ENCODE measurements at places on chromosomes 11 and 22. TPM values are rescaled to one million over a fixed set of nuclear protein-coding genes. Genes with fewer than 3 reads are reported as not detected.

PARVG gene
- 76.5 TPM for total RNA-seq

PKDREJ gene
- total RNA-seq: not detected

DNA sequence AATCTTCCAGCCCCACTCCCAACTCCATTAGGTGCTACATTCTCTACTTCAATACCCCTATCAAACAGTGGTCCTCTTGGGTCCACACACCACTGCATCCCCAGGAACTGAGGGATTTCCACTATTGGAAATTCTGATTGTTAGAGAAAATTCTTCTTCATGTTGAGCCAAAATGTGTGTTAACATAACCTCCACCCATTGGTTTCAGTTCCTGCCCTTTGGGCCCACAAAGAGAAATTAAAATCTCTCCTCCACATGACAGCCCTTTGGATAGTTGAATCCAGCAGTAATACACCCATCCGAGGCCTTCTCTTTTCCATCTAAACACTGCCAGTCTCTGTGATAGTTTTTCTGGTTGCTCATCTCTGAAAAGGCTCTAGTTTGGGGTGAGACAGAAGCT lies 2.1 kb downstream of the VSIG2 start:
- no peaks in the 10 kb centered on the region for H3K36me3 ChIP-seq
- H3K4me3 ChIP-seq: no peak overlapping the region
- H3K27me3 ChIP-seq: peaks cover 2% of the 10 kb centered on the region
- no peak overlapping the region for H3K27ac ChIP-seq
- no peak for DNase-seq

GRCh38 chr11:45768486-45768885 lies 36.5 kb upstream of the SLC35C1 start:
- H3K4me3 ChIP-seq: no peak overlapping the region
- peaks cover 12% of the 10 kb centered on the region for H3K4me1 ChIP-seq
- H3K36me3 ChIP-seq: no peaks in the 10 kb centered on the region
- no peak overlapping the region for H3K27ac ChIP-seq
- peaks cover 8% of the 10 kb centered on the region for H3K27me3 ChIP-seq
- DNase-seq: no peak

DNA sequence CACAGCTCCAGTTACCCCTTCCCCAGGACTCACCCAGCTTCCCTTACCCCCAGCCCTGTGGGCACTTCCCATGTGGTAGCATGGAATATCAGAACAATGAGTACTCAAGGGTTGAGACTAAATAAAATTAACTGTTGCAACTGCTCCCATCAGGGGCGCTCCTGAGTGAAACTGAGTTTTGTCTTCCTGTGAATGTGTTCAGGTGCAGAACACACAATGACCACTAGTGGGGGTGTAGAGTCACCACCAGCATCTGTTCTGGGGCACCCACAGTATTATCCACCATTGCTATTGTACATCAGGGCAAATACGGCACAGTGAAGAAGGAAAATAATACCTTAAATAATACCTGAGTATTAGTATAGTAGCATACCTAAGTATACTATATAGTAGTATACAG lies 689.7 kb downstream of the TBC1D22A start:
- H3K27ac ChIP-seq: no peak overlapping the region
- H3K4me3 ChIP-seq: no peak overlapping the region
- no peaks in the 10 kb centered on the region for H3K36me3 ChIP-seq
- no peaks in the 10 kb centered on the region for H3K4me1 ChIP-seq

- H3K4me1 ChIP-seq: peaks cover 21% of the 10 kb centered on the region
- H3K27ac ChIP-seq: no peak within 1 kb of the TSS
- peak; percentile 71 for DNase-seq
- H3K27me3 ChIP-seq: peaks cover 56% of the 10 kb centered on the region
Observed at GRCh38 chr11:125164422-125165110, at the start of gene PKNOX2. TSS of gene PKNOX2 (plus strand) at chr11:125164751. CDS start at chr11:125351306, 186,555 bp downstream.

DNA sequence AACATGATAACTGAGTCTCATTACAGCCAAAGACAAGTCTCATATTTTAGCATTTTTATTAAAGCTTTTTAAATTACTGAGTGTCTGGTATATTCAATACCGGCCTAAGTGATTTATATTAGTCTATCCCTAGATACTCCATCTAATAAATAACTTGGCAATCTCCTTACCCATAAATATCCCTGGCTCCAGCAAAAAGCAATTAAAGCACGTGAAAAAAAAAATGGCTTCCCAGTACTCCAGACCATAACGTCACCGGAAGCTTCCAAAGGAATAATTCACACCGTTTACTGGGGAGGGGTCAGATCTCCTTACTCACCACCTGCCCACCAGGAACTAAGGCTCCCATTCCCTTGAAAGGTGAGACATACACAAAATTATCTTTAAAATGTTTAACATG lies 988.3 kb downstream of the OPCML start:
- no peak overlapping the region for H3K27ac ChIP-seq
- H3K36me3 ChIP-seq: no peaks in the 10 kb centered on the region
- peaks cover 2% of the 10 kb centered on the region for H3K27me3 ChIP-seq
- DNase-seq: no peak
- H3K4me1 ChIP-seq: no peaks in the 10 kb centered on the region

DNA sequence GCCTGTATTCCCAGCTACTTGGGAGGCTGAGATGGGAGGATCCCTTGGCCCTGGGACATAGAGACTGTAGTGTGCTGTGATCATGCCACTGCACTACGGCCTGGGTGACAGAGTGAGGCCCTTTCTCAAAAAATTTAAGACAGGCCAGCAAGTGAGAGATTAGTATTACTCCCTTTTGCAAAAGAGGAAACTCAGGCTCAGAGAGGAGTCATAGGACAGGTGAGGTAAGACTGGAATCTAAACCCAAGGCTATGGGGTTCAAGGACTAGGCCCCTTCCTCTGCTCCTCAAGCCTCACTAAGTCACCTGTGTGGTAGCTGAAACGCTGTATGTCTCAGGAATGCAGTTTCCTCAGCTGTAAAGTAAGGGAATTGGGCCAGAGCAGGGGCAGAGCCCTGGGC lies 1.6 kb upstream of the P2RY2 start:
- H3K27me3 ChIP-seq: peaks cover 21% of the 10 kb centered on the region
- no peak overlapping the region for H3K27ac ChIP-seq
- no peak for DNase-seq
- H3K36me3 ChIP-seq: no peaks in the 10 kb centered on the region
- H3K4me1 ChIP-seq: peaks cover 2% of the 10 kb centered on the region
- no peak overlapping the region for H3K4me3 ChIP-seq

DNA sequence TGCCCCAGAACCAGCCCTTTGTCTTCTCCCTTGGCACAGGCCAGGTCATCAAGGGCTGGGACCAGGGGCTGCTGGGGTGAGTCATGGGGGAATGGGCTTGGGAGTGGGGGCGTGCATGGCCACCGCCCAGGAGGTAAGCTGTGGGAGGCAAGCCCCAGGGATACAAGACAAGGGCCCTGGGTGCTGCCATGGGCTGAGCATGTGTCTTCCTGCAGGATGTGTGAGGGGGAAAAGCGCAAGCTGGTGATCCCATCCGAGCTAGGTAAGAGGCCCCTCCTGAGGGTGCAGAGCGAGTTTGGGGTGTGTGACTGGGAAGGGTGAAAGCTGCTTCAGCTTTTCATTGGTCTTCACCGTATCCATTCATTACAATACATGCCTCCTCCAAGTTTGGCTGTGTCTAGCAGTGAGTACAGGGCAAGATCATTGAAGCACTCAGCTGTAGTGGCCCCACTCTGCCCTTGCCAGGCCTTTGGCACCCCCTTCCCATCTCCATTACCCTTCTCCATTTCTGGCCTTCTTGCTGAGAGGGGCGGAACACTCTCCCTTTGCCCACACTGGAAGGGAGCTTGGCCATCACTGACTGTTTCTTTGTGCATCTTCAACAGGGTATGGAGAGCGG lies 2.5 kb downstream of the FKBP2 start:
- no peaks in the 10 kb centered on the region for H3K27me3 ChIP-seq
- H3K4me3 ChIP-seq: peak overlapping the region; percentile 93

GRCh38 chr11:2699185-2699530 lies 636 bp downstream of the KCNQ1OT1 start:
- H3K4me3 ChIP-seq: peak overlapping the region; percentile 78
- H3K27me3 ChIP-seq: no peaks in the 10 kb centered on the region
- H3K36me3 ChIP-seq: peaks cover 6% of the 10 kb centered on the region
- peak overlapping the region; percentile 41 for H3K27ac ChIP-seq

E2F8 gene
- 13.1 TPM for total RNA-seq

DNA sequence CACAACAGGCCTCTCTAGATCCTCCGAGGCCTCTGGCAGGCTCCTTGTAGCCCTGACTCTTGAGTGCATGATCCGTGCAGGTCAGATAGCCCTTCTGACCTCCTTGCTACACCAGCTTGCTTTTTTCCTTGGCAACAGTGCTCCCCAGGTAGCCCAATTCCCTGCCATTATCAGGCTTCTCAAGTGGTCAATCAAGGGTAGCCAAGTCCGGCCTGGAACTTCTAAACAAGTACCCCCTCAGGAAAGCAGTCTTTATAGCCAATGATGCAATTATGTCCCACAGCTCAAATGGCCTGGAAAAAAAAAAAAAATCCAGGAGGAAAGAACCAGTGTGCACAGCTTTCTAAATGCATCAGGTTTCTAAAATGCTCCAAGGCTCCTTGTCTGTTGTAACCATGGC lies 59.8 kb downstream of the TENM4 start:
- no peak overlapping the region for H3K4me3 ChIP-seq
- no peaks in the 10 kb centered on the region for H3K4me1 ChIP-seq
- H3K27ac ChIP-seq: no peak overlapping the region
- no peak for DNase-seq

DNA sequence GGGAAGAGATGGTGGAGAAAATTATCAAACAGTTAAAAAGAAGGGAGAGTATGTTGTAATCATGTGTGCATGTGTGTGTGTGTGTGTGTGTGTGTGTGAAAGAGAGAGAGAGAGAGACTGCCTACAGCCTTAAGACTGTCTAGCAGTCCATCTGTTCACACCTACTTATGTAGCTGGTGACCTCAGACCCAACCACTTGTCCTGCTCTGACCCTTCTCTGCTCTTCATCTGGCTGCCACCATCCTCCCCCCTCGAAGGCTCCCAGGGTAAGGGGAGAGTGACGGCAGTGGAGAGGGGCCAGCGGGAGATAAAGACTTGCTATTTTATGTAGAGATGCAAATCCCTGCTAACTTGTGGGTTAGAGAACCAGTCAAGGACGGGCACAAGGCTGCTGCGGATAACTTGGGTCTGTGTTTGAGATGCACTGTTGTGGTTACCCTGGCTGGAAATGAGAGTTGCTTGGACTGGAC lies 24.9 kb upstream of the GRAMD1B start:
- H3K4me1 ChIP-seq: peaks cover 13% of the 10 kb centered on the region
- no peak overlapping the region for H3K27ac ChIP-seq
- no peaks in the 10 kb centered on the region for H3K36me3 ChIP-seq
- H3K27me3 ChIP-seq: peaks cover 16% of the 10 kb centered on the region

- H3K27ac ChIP-seq: no peak overlapping the region
- peaks cover 2% of the 10 kb centered on the region for H3K36me3 ChIP-seq
- H3K4me1 ChIP-seq: peaks cover 4% of the 10 kb centered on the region
- DNase-seq: no peak
Observed at GRCh38 chr22:40805239-40805638, 13.9 kb downstream of the SLC25A17 start.

- no peak overlapping the region for H3K4me3 ChIP-seq
- H3K27ac ChIP-seq: peak overlapping the region; percentile 64
- DNase-seq: peak; percentile 4
- H3K4me1 ChIP-seq: peaks cover 65% of the 10 kb centered on the region
- no peaks in the 10 kb centered on the region for H3K27me3 ChIP-seq
Observed at GRCh38 chr22:37188901-37189466, 937 bp upstream of the C1QTNF6 start.

DNA sequence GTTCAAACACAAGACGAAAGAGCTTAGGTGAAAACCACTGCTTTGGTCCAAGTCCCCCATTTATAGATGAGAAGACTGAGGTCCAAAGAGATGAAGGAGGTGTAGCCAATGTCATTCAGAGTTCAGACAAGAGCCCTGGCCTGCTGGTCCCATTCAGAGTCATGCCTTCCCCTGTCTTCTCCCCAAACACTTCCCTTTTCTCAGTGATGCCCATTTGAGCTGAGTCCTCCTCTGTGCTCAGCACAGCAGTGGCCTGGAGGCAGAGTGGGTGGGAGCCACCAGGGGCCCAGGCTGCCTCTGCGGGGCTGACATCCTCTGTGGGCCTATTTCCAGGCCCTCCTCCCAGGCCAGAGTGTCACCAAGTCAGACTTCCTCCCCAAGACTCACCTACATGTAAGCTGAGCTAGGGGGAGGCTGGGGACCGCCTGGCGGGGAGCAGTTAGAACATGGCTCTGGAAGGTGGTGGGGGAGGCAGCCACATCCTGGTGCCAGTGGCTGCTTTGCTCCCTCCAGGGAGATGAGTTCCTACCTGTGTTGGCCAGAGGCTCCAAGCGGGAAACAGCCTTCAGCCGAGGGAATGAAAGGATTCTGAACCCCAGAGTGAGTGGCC lies 22.4 kb upstream of the LRRC10B start:
- DNase-seq: no peak
- H3K4me3 ChIP-seq: no peak overlapping the region
- H3K4me1 ChIP-seq: peaks cover 2% of the 10 kb centered on the region
- H3K36me3 ChIP-seq: no peaks in the 10 kb centered on the region

DNA sequence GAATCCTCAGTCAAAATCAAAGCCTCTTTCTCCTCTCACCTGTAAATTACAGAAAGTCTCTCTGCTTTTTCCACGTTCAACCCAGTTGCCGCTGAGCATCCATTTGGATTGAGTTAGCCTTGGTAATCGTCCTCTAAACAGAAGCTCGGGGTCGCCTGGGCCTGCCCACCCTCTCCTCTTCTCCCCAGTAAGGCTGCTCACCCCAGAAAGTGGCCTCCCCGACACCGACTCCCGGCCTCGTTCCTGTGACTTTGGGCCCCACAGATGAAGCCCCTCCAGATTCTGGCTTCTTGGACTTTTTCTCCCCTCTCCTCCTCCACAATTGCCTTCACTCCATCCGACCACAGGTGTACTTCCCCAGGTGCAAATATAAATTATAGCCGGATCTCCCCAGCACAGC lies 1500.0 kb downstream of the BRD1 start:
- no peaks in the 10 kb centered on the region for H3K27me3 ChIP-seq
- no peaks in the 10 kb centered on the region for H3K4me1 ChIP-seq
- H3K27ac ChIP-seq: no peak overlapping the region

SLC22A25 gene
- not detected for total RNA-seq

Measured in activated CD8-positive, alpha-beta T cell treated with anti-CD3 and anti-CD28 coated beads for 36 hours (primary cell).